Activated T-cell treated with anti-CD3 and anti-CD28 coated beads, Interleukin-2, amount 50 U/mL, for 48 hours (primary cell): ENCODE measurements at places on chromosomes 2 and 18.

DNA sequence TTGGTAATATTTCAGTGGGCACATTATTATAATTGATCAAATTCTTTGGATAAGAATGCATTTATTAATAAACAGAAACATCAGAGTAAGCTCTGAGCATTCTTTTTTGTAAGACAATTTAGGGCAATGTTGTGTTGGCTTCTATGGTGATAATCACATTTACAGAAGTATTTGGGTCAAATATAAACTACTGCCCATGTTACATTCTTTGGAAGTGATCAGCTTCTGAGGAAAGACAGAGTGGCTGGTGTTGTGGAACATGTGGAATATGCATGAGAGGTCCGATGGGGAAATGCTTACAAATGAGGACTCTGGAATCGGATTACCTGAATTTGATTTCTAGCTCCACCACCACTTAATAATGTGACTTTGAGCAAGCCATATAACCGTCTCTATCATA, 19.4 kb downstream of the SERPINB13 start:
- DNase-seq, result no peak

DNA sequence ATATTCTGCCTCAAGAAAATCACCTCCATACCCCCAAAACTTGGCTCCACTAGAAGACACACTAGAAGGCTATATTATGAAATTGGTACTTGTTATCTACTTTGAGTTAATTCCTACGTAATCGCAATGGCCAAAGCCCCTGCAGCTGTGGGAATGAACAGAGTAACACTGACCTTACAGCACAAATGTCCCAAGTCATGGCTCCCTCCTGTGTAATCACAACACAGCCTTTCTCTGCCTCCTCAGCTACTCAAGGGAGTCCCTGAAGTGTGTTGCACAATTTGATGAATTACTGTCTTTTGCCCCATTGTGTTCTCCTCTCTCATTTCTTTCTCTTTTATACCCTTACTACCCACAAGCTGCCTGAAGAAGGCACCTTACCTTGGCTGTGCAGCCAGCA, 375.2 kb downstream of the ARHGAP15 start:
- no peak for DNase-seq

DNA sequence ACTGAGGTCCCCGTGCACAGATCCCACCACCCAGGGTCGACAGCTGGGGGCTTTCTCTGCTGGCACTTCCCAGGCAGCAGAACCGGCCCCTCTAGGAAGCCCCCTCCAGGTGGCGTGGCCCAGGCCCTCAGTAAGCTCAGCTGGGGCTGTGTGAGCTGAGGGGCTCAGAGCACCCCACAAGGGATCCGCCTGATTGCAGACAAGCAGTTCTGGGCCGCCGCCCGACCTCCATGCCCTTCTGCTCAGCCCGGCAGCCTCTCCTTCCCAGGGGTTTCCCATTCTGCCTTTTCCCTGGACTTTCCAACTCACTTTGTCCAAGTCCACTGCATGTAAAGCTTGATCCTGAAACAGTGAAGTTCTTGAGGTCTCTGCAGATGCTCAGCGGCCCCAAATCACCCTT, 76.4 kb downstream of the NFATC1 start:
- no peak for DNase-seq

DNA sequence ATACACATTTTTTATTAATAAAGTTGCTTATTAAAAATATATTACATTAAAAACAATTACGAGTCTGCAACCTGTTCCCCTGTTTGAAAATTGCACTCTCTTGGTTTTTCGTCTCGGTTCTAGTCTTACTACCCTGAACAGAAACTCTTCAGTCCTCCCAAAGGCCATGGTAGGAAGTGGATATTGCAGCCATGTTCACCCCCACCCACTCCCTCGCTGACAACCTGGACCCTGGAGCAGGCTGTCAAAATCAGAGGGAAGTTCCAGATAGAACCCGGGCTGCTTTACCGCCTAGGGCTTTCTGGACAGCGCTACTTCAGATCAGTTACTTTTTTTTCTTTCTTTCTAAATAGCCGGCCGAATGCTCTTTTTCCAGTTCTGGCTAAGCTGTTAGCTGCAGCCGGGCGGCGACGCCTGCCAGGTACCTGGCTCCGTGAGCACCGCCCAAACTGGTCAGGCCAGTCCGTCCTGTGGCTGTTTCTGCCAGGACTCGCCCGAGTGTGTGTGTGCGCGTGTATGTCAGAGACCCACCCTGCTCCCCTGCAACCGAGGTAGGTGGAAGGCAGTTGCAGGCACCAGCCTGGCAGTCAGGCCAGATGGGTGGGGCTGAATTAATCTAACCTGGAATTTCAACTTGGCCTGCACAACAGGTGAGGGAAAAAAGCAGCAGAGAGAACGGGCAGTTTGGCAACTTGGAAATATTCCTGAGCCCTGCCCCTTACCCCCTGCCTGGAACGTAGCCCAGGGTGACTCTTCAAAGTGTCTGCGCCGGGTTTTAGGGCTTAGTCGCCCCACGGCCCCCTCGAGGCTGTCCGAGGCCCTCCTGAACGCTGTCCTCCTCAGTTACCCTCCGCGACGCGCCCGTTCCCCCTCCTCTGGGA, 1.1 kb upstream of the TET3 start:
- peak; percentile 50 for DNase-seq

DNA sequence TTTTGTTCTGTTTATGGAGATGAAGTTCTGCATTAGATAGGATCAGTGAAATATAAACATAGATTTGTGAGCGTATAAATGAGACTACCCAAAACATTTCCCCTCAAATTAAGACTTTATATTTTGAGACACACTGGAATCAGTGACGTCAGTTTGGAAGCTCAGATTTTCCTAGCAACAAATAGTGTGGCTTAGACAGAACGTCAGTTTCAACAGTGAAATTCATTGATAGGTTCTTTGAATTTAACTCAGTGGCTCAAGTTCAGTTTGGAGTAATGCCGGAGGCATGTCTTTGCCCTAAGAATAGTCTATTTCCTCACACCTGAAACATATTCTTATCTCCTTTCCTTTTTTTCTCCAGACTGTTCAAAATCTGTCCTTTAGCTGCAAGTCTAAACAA, 113.6 kb upstream of the ARHGAP15 start:
- no peak for DNase-seq

GRCh38 chr2:223782629-223783028, 54.8 kb downstream of the AP1S3 start:
- DNase-seq, result no peak

DNA sequence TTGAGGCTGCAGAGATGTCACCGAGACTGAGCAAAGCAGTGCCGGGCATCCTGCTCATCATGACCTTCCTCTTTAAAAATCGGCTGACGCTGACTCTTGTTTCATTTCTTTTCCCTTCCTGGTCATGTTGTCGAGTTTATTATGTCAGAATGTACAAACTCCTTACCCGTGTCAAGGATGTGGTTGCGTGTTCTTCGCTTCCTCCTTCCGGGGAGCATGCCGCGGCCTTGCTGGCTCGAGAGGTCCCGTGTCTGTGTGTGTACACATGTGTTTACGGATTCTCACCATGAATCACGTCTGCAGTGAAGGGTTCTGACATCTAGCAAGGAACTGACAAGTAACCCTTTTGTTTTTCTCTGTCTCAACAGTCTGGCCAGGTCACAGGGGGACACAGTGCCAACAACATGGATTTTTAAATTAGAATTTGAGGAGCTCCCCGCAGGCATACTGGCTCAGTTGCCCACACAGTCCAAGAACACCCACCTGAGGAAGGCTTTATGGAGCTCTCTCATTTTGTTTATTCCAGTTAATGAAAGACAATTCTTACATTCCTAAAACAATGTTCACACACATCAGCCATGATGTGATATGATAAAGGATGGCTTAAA, 60.2 kb downstream of the MYT1L start:
- no peak for DNase-seq

DNA sequence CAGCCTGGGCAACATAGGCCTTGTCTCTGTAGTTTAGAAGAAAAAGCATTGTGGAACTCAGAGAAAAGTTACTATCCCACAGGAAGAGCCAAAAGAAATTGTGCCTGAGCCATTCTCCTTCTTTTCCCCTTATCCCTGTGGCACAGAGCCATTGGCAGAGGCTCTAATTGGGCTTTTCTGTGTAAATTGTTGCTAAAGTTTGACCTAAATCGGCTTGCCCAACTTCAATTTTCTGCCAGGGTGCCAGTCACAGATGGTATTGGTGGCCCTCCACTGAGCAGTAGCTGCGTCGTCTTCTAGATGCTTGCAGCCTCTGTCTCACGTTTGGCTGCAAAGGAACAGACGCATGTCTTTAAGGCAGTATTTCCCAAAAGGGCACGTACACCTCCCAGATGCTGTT, 30.3 kb downstream of the ZNF532 start:
- DNase-seq, result no peak

GRCh38 chr2:220935789-220936321, 636.2 kb downstream of the EPHA4 start:
- peak; percentile 34 for DNase-seq

DNA sequence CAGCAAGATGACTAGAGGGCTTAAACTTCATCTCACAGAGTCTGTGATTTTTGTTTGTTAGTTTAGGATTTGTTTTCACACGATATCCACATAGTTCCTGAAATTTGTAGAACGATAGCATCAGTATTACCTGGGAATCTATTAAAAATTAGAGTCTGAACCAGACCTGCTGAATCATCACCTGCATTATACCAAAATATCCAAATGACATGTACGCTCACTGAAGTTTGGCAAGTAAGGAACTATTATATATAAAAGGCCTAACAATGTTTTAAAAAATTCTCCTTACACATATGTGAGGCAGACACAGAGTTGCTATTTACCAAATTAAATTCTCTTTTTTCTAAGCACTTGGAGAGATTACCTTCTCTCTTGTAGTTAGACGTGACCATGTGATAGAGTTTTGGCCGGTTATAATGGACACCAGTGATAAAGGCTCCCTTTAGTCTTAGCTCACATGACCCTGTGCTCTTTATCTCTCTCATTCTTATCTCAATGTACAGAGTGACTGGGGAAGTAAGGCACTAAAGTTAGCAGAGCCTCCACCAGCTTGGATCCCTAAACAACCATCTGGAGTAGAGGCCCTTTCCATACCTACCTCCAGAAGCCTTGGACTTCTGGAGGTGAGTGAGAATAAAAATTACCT, 363.1 kb downstream of the DSC3 start:
- no peak for DNase-seq

DNA sequence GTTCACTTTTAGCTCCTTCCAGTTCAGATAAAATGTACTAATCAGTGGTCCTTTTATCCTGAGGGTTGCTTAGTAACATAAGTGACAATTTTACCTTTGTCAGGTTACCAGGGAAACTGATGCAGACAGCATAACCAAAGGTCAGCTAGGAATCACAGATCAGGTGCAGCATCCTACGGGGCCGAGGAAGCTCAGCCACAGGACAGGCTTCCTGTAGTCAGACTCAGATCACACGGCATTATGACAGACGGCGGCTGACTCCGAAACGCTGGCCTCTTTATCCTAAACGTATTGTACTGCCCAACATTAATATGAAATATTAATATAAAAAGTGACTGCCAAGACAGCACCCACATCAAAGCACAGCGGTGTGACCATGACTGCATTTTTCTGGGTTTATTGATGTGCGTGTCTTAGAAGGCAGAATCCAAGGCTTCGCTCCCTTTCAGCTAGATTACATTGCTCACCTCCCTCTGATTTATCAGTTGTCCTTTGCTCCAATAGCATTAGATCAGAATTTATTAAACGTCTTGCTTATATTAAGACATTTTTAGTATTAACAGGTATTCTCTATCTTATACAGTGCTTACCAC, 444.5 kb downstream of the CMPK2 start:
- no peak for DNase-seq

GRCh38 chr2:7225848-7226247, 308.6 kb downstream of the RNF144A start:
- DNase-seq, result no peak

DNA sequence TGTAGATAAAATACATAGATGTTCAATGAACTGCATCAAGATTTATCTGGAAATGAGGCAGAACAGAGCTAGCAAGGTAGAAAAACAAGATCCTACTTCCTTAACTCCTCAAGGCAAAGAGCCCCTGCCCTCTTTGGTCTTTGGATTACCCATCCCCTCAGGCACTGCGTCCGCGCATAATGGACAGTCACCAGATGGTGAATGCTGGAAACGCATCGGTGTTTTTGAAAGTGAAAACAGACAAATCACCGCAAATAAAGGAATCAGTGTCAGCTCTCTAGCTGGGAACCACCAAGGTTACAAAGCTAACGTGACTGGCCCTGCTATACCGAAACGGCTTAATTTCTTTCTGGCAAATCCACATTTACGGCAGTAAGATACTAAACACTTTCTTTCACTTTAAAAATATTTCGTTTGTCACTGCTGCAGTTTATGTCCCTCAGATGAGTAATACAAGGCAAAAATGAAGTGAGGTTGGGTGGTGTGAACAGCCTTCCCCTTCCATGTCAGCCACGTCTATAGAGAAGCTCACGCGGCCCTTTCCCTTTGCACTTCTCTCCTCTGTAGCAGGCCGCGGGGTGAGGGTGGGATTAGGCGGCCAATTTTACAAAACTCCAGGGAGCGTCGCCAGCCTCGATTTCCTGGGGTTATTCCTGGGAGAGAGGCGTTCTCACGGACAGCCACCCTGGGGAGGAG, 627 bp upstream of the GALR1 start:
- DNase-seq, result no peak

DNA sequence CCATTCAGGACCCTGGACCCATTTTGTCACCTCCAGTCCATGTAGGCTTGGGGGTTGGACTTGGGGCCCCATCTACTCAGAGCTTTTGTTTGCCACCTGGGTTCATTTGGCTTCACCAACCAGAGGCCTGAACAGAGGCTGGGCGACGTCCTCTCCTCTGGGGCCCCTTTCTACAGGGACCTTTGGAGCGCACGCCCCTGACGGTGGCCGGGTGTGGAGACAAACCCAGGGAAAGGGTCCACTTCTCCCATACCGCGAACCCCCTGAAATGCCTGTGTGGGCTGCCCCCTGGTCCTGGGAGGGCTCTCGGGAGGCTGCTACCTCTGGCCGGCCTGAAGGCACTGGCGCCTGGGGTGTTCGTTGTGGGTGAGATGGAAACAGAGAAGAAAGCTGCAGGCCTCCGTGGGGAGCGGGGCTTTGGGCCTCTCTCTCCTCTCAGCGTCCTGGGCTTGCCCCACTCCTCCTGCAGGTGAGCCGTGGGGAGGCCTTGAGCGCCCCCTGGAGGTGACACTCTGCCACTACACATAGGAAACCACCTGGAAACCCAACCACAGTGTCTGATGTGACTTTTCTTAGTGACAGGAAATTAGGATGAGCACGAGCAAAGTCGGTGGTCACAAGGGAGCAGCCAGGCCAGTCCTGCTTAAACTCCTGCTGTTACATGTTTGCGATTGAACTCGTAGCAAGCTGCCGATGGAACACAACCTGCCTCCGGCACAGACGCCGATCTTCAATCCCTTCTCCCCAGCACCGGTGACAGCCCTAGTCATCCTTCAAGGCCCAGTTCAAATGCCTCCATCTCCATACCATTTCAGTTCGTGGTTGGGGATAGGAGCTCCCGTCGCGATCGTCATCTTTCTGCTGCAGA, 12.0 kb upstream of the NTSR2 start:
- peak; percentile 82 for DNase-seq
